Stimulated activated CD4-positive, alpha-beta T cell treated with anti-CD3 and anti-CD28 coated beads, Interleukin-4, amount 100 ng/mL, for 1 hour (primary cell): ENCODE measurements at places on chromosomes 4 and X.

- DNase-seq, result no peak
Measured at GRCh38 chr4:20337261-20337664, 85.6 kb downstream of the SLIT2 start.

- DNase-seq, result no peak
Measured at GRCh38 chrX:112760697-112761096, 79.9 kb downstream of the AMOT start.

- peak; percentile 9 for DNase-seq
Measured at GRCh38 chr4:8435656-8436121, 4.8 kb downstream of the ACOX3 start.

- DNase-seq, result no peak
Measured at GRCh38 chr4:7288751-7289523, 96.6 kb downstream of the SORCS2 start.

- DNase-seq, result no peak
Measured at GRCh38 chrX:124641737-124642491, 295.6 kb downstream of the SH2D1A start.

GRCh38 chrX:8914681-8915080 is 113.5 kb upstream of the FAM9A start:
- no peak for DNase-seq

DNA sequence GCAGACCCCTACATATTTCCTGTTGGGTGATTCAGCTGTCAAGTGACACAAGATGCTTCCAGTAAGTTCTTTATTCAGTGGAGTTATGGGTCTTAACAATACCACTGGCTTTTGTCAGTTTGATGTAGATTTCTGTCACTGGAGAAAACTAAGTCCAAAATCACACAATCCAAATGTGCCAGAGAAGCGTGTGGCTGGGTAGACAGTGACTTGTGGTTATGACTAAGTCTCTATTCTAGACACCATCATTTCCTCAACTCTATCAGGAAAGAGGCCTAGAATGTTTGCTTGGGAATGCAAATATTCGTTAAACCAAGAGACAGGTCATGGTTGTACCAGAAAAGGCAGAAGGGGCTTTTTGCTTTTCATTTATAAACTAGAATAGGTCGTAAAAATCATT is 54.4 kb upstream of the HS3ST1 start:
- DNase-seq, result no peak

GRCh38 chr4:133866328-133866699 is 335.3 kb downstream of the PABPC4L start:
- DNase-seq, result no peak

DNA sequence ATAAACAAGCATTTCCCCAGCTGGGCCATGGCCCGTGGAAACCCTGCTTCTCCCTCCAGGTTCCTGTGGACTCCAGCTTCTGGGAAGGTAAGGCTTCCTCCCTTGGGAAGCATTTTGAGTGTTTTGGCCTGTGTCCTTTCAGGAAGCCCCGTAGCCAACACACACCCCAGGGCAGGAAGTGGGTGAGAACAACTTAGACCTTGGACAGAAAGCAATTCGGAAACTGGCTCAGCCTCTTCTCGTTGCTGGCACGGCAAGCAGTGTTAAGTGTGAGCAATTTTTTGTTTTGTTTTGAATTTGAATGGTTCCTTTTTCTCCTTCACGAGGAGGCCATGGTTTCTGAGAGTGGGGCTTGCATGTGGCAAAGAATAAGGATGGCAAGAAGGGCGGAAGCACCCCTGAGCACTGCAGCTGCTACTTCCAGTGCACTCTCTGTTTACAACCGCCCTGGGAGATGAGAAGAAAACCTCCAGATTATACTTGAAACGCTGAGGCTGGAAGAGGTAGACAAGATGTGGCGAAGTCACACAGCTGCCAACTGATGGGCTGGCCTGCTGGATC is 14.1 kb upstream of the CYTL1 start:
- no peak for DNase-seq

DNA sequence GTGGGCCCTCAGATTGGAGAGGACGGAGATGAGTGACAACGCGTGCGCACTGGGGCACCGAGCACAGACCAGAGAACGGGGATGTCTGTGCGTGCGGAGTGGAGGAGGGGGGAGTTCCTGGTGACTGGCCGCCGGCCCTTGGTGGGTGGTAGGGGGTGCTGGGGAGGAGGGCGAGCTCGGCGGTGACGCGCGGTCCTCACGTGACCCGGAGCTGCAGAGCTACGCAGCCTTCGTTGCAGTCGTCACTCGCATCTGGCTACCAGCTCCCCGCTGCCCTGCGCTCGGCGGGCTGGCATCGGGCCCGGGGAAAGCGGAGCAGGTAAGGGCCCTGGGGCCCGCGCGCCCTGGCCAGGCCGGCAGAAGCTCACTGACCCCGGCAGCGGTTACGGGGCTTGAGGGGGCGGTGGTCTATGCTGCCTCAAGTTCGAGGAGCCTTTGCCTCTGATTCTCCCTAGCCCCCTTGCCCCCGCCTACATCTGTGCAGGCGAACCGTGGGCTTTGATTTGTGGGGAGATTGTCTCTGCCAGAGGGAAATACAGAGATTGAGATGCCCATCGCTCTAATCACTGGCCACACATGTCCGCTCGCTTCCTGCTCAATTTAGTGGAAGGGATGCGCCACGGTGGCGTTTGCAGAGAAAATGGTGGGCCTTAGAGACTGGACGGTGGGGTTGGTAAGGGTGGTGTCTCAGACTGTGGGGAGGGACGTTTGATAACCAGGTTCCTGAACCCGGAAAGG is at the start of gene ARMCX4:
TSS of gene ARMCX4 (plus strand) at position 245 of the 738 bp plus-strand sequence. CDS start 3,134 bp downstream, outside the sequence.
- DNase-seq, result peak; percentile 55

DNA sequence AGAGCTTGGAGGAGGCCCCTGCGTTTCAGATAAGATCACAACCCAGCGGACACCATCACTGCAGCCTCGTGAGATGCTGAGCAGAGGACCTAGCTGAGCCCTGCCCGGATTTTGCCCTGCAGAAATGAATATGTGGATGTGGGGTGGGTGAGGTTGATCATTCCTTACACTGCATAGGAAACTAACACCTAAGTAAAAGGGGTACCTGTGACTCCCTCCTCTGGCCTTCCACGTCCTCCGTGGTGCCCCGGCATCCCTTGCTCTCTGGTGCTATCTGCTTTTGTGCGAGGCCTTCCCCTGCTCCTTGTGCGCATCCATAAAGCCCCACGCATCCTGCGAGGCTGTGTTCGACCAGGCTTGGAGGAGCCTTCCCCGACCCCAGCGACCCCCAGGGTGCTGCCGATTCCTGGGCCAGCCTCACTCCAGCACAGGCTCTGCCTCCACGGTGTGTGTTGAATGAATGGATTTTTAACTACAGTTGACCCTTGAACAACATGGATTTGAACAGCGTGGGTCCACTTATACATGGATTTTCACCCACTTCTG is 25.6 kb upstream of the GPR78 start:
- DNase-seq, result no peak

DNA sequence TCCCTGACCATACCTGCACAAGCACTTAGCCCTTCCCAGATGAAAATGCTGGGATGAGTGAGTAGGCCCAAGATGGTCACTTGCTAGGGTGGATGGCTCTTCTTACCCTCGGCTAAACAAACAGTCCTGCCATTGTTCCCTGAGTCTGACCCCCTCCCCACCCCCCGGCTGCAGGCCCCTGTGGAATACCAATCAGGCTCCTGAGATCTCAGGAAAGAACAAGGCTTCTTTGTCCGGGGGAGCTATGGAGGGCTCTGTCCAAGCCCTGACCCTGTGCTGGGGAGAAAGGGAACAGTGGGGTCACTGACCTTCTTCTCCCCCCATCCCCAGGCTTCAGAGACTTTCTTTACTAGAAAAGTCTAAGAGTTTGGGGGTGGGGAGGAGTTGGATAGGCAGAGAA is 6.0 kb downstream of the PLP1 start:
- DNase-seq, result no peak

GRCh38 chr4:83011689-83012199 is 1.1 kb upstream of the LIN54 start:
- DNase-seq, result no peak

DNA sequence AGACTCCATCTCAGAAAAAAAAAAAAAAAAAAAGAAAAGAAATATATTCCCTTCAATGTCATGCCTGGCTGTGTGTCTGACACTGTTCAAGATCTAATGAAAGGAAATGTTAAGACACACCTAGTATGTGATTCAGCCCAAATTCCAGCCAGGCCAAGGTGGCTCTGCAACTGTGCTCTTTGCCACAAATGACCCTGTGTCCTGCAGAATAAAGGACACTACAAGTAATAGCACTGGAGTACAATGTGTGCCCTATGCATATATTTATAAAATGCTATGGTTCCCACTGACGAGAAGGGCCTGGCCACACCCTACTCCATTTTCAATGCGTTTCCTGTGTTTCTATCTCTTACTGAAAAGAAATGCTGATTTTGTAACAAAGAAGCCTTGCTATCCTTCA is 98.0 kb upstream of the SORBS2 start:
- no peak for DNase-seq

DNA sequence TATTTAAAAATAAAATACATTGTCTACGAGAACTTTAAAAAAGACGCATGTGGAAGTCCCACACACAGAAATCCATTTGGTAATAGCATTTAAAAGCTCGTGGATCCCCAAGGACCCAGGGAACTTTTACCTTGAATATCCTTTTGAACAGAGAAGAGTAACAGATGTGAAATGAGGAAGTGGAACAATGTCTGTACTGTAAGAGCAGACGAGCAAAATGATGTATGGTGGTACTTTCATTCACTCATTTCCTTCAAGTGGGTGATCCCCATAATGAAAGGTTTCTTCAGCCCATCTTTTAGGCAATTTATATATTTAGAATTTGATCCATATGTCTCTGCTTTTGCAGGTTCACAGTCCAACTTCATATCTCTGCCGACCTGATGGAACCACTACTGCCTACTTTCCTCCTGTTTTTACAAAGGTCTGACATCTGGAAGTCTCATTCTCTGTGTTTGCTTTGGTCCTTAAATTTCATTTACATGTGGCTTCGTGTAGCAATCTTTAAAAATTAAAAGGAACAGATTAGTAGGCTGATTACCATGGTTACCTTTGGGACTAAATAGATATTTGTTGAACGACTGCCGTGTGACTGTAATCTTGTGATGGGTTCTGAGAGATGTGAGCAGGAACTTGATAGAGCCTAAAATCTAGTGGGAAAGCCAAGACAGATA is 188.4 kb downstream of the PALLD start:
- DNase-seq, result no peak

- no peak for DNase-seq
Measured at GRCh38 chrX:108732630-108733321, 3.6 kb downstream of the IRS4 start.

DNA sequence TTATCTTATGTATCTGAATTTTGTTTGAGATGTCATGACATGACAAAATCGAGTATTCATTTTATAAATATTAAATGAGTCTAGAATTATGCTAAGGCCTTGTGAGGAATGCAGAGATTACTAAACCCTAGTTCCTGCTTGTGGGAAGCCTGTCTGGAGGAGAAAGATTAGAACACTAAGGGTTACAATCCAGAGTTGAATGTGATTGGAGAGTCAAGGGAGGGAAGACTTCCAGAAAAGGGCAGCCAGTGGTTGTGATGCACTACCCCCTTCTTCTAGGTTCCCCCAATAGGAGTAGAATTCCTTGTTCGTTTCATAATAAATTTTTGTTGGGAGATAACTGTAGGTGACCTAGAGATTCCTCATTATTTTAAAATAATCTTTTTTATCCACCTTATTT is 141.1 kb downstream of the AFF1 start:
- DNase-seq, result no peak

- no peak for DNase-seq
Measured at GRCh38 chrX:109533631-109534030, 3.0 kb upstream of the NXT2 start.

DNA sequence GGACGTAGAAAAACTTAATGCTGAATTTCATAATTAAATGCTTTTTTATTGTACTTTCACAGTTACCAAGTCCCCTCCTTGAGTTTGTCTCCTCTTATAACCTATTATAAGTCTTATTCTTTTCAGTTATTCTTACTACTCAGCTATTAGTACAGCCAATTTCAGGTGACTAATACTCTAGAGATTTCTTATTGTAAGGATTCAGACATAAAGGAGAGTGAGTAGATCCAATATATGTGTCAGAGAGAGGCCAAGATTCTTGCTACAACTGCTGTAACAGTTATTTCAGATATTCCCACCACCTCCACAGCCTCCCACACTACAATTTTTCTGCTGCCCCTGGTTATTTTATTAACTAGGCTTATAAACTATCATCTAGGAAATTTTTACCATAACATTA is 274.5 kb downstream of the GPAT3 start:
- no peak for DNase-seq

GRCh38 chrX:3599802-3600430 is 113.5 kb downstream of the PRKX start:
- no peak for DNase-seq

GRCh38 chr4:83568062-83568461 is 32.2 kb downstream of the GPAT3 start:
- DNase-seq, result no peak

DNA sequence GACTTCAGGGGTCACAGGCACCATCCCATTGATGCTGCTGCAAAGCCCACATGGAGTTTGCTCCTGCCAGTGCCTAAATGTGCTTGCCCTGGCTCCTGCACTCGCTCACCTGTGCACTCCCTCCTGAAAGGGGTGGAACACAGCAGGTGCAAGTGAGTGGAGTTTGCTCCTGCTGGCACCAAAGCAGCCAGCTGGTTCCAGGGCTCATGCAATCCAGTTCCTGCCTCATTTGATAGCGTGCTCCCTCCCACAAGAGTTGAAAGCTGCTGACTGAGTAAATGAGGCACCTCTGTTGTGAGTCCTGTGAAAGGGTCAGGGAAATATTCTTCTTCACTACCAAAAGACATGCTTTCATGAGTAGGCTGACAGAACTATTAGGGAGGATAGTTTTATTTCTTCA is 30.5 kb downstream of the CXCL8 start:
- no peak for DNase-seq

GRCh38 chr4:183333983-183334382 is 11.8 kb upstream of the CLDN24 start:
- no peak for DNase-seq

DNA sequence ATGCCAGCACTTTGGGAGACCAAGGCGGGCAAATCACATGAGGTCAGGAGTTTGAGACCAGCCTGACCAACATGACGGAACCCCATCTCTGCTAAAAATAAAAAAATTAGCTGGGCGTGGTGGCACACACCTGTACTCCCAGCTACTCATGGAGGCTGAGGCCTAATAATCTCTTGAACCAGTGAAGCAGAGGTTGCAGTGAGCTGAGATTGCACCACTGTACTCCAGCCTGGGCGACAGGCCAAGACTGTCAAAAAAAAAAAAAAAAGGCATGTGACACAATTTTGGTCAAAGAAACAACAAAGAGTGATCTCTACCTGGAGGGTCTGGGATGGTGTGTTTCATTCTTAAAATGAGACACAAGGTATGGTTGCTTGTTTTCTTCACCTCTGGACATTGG is 188.2 kb upstream of the HS3ST1 start:
- DNase-seq, result no peak

DNA sequence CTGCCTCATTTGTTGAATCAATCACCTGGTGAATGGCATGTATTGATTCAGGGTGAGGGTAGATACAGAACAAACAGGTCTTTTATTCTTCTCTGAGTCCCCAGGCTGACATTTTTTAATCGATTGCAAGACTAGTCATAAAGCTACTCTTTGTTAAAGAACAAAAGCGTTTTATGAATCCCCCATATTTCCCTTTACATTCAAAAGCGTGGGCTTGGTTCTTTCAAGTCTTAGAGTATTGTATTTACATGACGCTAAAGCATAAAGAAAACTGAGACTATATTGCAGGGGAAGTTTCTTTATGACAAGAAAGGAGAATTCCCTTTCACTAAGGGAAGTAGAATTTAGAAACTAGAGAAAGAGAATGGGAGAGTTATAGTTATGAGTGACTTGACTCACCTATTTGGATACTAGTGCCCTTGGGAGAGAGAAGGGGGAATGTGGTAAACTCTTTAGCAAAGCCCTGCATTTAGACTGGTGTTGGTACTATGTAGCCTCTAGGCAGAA is 69.3 kb upstream of the PDE5A start:
- DNase-seq, result no peak
